ENCODE measurements at places on chromosomes 2 and 18. TPM values are rescaled to one million over a fixed set of nuclear protein-coding genes. Genes with fewer than 3 reads are reported as not detected.

SERPINB10 gene
- total RNA-seq, result not detected

- no peak overlapping the region for H3K4me3 ChIP-seq
- DNase-seq, result no peak
- H3K36me3 ChIP-seq, result no peaks in the 10 kb centered on the region
- no peaks in the 10 kb centered on the region for H3K27me3 ChIP-seq
- no peak overlapping the region for H3K27ac ChIP-seq
Observed at GRCh38 chr2:138455691-138456090, 45.9 kb upstream of the SPOPL start.

SOX11 gene
- total RNA-seq, result 56.5 TPM

- H3K27me3 ChIP-seq, result no peaks in the 10 kb centered on the region
- H3K36me3 ChIP-seq, result no peaks in the 10 kb centered on the region
- H3K4me3 ChIP-seq, result no peak overlapping the region
Observed at GRCh38 chr2:104312684-104313083, 541.2 kb upstream of the POU3F3 start.

GRCh38 chr2:43070676-43071502 is 155.5 kb downstream of the ZFP36L2 start:
- H3K27ac ChIP-seq, result no peak overlapping the region
- no peaks in the 10 kb centered on the region for H3K36me3 ChIP-seq
- no peak overlapping the region for H3K4me3 ChIP-seq
- DNase-seq, result no peak
- peaks cover 11% of the 10 kb centered on the region for H3K27me3 ChIP-seq

- no peak for DNase-seq
- no peak overlapping the region for H3K27ac ChIP-seq
- H3K4me1 ChIP-seq, result peaks cover 4% of the 10 kb centered on the region
- H3K27me3 ChIP-seq, result no peaks in the 10 kb centered on the region
Observed at GRCh38 chr2:62270728-62271127, 74.8 kb downstream of the B3GNT2 start.

GRCh38 chr18:61967252-61967891 is 74.6 kb upstream of the RNF152 start:
- no peak overlapping the region for H3K4me3 ChIP-seq
- no peak for DNase-seq
- no peaks in the 10 kb centered on the region for H3K27me3 ChIP-seq
- H3K36me3 ChIP-seq, result no peaks in the 10 kb centered on the region
- no peak overlapping the region for H3K27ac ChIP-seq

AQP4 gene
- total RNA-seq, result 2.1 TPM

All from H1 (cell line).